ENCODE measurements at places on chromosomes 16 and 17.
A peak's percentile ranks its signal among the peaks of the same experiment; 100 is the strongest.

- no peak for DNase-seq
Measured at GRCh38 chr17:7707858-7708750, 3.1 kb downstream of the EFNB3 start.

DNA sequence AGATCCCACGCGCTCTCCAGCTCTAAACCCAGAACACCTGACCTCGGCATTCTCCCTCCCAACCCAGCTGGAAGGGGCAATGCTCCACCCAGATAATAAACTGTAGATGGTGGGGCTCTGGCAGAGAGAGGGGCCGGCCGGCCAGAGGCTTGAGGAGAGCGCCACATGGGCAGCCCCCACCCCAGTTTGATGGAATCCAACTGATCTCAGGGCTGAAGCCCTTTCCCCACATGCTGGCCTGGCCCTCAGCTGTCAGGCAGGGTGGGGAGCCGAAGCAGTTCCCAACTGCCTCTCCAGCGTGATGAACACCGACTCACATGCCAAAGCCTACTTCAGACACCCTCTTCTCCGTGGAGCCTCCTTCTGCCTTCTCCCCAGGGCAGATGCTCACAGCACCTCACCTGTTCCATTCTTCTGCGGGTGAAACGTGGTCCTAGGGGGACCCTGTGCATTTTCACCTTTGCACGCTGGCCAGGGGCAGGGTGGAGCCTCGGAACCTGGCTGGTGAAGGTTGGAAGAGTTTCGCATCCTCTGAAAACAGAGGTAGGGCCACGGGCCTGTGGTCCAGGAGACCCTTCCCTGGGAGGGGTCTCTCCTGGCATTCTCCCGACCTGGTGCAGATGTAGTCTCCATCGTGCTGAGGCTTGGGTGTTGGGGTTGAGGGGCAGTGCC is 65.7 kb upstream of the ZNF469 start:
- DNase-seq, result no peak

DNA sequence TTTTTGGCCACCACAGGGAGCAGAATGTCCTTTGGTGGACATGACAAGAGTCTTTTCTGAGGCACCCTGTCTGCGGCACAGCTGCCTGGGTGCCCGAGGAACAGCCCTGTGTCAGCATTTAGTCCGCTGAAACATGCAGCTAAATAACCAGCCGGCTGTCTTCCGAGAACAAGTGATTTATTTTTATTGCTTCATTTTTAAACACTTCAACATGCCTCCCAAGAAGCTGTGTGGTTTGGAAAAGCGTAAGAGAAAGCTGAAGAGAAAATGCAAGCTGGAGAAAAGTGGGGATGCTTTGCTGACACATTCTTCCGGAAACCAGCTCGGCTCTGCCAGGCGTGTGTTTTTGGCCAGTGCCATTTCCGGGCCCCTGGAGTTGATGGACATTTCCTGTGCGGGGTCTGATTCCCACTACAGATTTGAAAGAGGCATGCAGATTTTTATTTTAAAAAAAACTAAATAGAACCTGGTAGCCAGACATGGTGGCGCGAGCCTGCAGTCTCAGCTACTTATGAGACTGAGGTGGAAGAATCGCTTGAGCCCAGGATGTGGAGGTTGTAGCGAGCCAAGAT is 94.7 kb downstream of the SEC14L1 start:
- DNase-seq, result peak; percentile 31

DNA sequence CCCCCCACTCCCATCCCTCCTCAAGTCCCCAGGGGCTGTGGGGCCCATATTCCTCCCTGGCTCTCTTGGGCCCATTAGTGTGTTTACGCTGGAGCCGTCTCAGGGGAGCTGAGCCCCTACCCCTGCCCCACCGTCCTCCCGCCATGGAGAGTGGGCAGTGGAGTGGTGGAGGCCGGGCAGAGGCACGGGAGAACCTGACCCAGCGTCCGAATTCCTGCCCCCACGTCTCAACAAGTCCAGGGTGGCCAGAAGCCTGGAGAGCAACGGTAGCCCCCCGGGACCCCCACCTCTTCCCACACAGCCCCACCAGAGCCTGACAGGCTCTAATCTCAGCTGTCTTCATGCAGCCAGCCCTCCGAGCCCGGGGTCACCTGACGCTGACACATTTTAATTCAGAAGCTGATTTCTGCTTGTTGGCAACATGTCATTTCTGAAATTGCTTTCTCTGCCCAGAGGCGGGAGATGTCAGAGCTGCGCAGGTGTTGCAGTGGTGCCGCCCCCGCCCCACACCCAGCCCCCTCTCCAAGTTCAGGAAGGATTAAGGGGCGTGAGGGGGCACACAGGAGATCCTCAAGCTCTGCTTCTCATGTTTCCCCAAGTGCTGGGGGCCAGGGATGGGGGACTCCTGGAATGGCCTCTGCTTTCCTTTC is 32.6 kb downstream of the WNT9B start:
- DNase-seq, result no peak

DNA sequence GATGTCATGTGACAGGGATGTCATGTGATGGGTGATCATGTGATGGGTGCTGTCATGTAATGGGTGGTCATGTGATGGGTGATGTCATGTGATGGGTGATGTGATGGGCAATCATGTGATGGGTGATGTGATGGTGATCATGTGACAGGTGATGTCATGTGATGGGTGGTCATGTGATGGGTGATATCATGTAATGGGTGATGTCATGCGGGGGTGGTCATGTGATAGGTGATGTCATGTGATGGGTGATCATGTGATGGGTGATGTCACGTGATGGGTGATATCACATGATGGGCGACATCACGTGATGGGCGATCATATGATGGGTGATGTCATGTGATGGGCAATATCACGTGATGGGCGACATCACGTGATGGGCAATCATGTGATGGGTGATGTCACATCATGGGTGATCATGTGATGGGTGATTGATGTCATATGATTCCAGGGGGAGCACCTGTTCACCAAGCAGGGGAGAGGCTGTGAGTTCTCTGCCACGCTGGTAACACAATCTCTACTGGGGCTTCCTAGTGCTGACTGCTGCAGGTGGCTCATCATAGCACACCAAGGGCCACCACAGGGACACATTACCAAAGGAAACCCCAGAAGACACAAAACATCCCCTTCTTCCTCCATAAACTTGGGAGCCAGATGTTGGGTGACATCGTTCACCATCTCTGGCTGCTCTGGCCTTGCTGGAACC is 16.5 kb downstream of the CD300LB start:
- DNase-seq, result no peak
